Activated CD8-positive, alpha-beta T cell treated with anti-CD3 and anti-CD28 coated beads for 36 hours (primary cell): ENCODE measurements at places on chromosomes 2 and 18. TPM values are rescaled to one million over a fixed set of nuclear protein-coding genes. Genes with fewer than 3 reads are reported as not detected.

DNA sequence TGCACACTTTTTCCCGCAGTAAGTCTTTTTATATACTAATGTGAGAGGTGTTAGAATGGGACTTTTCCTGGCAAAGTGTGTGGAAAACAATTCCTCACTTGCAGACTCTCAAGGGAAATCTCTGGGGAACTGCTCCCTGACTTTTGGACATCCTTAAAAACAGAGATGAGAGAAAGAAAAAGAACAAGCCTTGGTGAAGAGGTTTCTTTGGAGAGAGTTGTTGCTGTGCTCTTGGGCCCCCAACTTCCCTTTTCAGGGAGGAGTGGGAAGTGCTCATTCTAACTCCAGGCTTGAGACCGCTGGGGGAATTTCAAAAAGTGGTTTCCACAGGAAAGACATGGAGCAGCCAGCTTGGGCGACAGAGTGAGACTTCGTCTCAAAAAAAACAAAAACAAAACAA, 142.6 kb upstream of the SPRED2 start:
- H3K27me3 ChIP-seq: peaks cover 3% of the 10 kb centered on the region
- no peak for DNase-seq
- H3K27ac ChIP-seq: no peak overlapping the region
- no peaks in the 10 kb centered on the region for H3K36me3 ChIP-seq
- H3K4me1 ChIP-seq: no peaks in the 10 kb centered on the region
- no peak overlapping the region for H3K4me3 ChIP-seq

DNA sequence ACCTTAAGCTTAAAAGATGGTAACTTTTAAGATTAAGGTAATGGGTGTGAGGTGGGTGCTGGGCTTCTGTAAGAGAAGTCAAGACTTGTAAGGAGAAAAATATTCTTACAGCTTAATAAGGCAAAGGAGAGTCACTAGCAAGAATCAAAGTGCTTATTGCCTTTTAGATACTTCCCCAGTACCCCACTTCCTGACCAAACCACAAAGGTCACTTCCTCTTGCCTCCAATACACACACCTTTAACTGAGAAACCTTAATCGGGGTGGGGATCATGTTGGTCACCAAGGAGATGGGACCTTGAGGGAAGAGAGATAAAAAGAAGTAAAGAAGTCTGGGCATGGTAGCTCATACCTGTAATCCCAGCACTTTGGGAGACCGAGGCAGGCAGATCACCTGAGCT, 10.6 kb upstream of the ATG16L1 start:
- peak; percentile 75 for DNase-seq
- peak overlapping the region; percentile 6 for H3K4me3 ChIP-seq
- H3K4me1 ChIP-seq: peaks cover 55% of the 10 kb centered on the region
- peak overlapping the region; percentile 69 for H3K27ac ChIP-seq
- H3K36me3 ChIP-seq: no peaks in the 10 kb centered on the region

GRCh38 chr18:73980289-73980979, 167.2 kb downstream of the FBXO15 start:
- no peaks in the 10 kb centered on the region for H3K36me3 ChIP-seq
- H3K27me3 ChIP-seq: no peaks in the 10 kb centered on the region
- peaks cover 3% of the 10 kb centered on the region for H3K4me1 ChIP-seq
- H3K27ac ChIP-seq: no peak overlapping the region
- no peak for DNase-seq

DNA sequence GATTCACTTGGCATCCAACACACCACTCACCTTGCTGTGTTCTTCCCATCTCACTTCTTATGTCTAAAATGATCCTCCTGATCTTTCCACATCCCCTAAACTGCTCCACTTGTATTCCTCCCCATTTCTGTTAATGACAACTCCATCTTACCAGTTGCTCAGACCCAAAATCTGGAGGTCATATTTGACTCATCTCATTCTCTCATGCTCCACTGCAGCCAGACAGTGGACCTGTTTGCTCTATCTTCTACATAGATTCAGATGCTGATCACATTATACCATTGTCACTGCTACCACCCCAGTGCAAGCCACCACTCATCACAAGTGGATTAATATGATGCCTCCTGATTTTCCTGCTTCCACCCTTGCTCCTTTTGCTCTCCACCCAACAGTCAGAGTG, 7.9 kb upstream of the NABP1 start:
- H3K4me1 ChIP-seq: peaks cover 24% of the 10 kb centered on the region
- H3K4me3 ChIP-seq: no peak overlapping the region
- DNase-seq: no peak
- no peaks in the 10 kb centered on the region for H3K36me3 ChIP-seq
- H3K27ac ChIP-seq: no peak overlapping the region
- no peaks in the 10 kb centered on the region for H3K27me3 ChIP-seq

DNA sequence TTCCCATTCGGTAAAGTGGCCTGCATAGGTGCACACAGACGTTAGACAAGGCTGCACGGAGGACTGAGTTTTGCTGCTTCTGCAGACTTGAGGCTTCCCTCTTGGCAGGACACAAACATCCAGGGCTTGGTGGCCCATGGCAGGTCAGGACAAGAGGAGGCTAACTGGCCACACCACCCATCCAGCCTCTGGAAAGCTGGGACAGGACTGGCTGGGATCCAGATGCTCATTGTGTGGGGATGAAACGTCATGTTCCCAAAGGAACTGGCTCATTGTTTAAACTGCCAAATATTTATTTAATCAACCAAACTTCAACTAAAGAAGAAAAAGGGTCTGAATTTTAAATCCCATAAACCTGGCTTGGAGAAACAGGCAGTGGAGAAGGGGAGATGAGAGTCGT, 239.1 kb upstream of the EPAS1 start:
- no peak overlapping the region for H3K27ac ChIP-seq
- peaks cover 6% of the 10 kb centered on the region for H3K4me1 ChIP-seq
- no peaks in the 10 kb centered on the region for H3K36me3 ChIP-seq

DNA sequence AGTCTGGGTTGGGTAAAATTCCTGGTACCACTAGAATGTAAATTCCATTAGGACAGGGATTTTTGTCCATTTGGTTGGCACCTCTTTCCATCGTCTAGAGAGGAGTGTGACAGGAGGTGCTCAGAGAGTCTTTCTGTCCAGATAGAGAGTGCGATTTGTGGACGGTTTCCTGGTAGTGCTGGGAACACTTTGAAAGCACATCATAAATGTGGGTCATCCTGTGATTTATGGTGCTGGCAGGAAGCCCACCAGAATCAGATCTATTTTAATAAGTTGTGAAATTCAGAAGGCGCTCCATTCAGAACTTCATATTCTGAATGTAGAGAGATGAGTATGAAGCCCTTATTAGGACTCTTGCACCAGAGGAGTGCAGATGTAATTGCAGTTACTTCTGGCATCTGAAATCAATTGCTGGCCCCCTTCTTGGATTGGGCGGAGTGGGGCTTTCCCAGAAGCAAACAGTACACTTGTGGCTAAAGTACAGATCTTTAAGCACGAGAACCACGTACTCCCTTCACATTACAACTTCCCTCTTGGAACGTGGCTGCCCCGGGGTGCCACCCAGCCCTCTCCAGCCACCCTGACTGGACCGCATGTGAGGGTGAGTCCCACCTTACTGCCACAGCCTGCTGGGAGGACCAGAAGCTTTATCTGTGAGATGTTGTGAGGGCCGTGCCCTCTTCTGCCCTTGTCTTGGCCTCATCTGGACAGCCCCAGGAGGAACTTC, 243.2 kb downstream of the MYO3B start:
- no peak overlapping the region for H3K4me3 ChIP-seq
- no peaks in the 10 kb centered on the region for H3K36me3 ChIP-seq
- no peak for DNase-seq
- no peaks in the 10 kb centered on the region for H3K4me1 ChIP-seq
- H3K27me3 ChIP-seq: peaks cover 11% of the 10 kb centered on the region

DNA sequence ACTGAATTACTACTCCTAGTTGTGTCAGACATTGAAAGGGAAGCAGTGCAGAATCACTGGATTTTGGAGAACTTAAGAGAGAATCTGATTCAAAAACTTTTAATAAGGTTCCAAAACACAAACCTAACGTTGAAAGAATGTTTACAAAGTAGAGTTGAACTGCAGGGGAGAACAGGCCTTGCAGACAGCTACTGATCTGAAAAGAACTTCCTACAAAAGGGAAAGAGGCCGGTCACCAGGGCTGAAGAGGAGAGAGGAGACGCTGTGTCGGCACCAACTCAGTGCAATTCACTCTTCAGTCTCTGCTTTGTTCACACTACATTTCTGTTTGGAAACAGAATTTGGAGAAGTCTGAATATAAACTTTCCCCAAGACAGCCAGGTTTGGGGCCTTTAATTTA, 124.0 kb downstream of the GAREM1 start:
- H3K4me1 ChIP-seq: no peaks in the 10 kb centered on the region
- no peak for DNase-seq
- no peak overlapping the region for H3K27ac ChIP-seq
- peaks cover 3% of the 10 kb centered on the region for H3K27me3 ChIP-seq

- H3K36me3 ChIP-seq: no peaks in the 10 kb centered on the region
- H3K4me3 ChIP-seq: no peak overlapping the region
- no peak for DNase-seq
These were observed 48.2 kb upstream of the HS6ST1 start for GRCh38 chr2:128366713-128367511.

Gene ABCG5
- total RNA-seq: not detected
